ENCODE measurements at places on chromosomes 5 and 9. TPM values are rescaled to one million over a fixed set of nuclear protein-coding genes. Genes with fewer than 3 reads are reported as not detected.
A peak's percentile ranks its signal among the peaks of the same experiment; 100 is the strongest.

- no peak for DNase-seq
- H3K36me3 ChIP-seq: peaks cover 26% of the 10 kb centered on the region
- H3K4me3 ChIP-seq: no peak overlapping the region
- peak overlapping the region; percentile 95 for H3K27ac ChIP-seq
Measured at GRCh38 chr5:36659411-36659810, 53.0 kb downstream of the SLC1A3 start.

RNF180 gene
- not detected for total RNA-seq

DNA sequence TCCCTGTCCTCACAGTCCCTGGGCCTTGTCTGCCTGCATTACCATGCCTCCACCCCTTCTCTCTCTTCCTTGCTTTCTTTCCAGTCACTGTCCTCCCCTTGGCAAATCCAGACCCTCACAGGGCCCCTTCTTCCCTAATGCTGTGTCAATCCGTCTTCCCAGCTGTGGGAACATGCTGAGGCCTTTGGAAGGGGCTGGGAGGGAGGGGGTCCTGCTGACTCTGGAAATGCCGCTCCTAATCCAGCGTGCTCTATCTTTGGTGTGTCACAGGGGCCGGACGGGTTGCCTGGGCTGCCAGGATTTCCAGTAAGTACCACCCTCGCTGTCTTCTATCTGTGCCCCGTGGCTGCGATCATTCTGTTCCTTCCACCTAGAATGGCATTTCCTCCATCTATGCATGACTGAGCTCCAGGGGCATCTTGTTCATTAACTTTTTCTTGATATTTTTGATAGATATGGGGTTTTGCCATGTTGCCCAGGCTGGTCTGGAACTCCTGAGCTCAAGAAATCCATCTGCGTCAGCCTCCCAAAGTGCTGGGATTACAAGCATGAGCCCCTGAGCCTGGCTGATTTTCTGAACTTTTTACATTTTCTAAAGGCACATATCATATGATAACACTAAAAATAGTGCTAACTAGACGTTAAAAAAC, 64.5 kb upstream of the TGFBR1 start:
- DNase-seq: no peak
- no peaks in the 10 kb centered on the region for H3K27me3 ChIP-seq
- H3K4me3 ChIP-seq: no peak overlapping the region
- no peak overlapping the region for H3K27ac ChIP-seq
- no peaks in the 10 kb centered on the region for H3K36me3 ChIP-seq

GRCh38 chr5:43664501-43665040, 61.6 kb downstream of the NNT start:
- H3K27ac ChIP-seq: no peak overlapping the region
- H3K4me1 ChIP-seq: no peaks in the 10 kb centered on the region
- no peak overlapping the region for H3K4me3 ChIP-seq
- no peaks in the 10 kb centered on the region for H3K36me3 ChIP-seq
- no peaks in the 10 kb centered on the region for H3K27me3 ChIP-seq
- no peak for DNase-seq

DNA sequence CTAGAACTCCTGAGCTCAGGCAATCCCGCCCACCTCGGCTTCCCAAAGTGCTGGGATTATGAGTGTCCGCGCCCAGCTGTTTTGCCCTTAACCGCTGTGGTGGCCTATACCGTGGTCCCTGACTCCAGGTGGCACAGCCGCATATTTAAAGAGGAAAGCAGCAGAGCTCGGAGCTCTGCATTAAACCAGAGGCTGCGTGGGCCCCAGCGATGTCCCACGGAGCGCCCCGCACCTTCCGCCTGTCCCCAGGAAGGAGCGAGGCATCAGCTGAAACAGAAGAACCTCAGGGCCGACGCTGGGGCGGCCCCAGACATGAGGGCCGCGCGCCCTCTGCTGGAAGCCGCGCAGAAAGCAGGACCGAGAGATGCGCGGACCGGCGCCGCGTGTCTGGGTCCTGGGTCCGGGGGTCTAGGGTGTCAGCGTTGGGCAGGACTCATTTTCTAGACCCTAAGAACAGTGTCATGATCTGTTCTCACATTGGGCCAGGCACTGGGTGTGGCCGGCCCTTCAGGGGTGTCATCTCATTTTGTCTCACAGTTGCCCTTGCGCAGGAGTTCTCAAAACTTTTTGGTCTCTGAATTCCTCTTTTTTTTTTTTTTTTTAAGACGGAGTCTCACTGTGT, 37.7 kb downstream of the LAMC3 start:
- H3K27ac ChIP-seq: no peak overlapping the region
- no peak for DNase-seq
- peak overlapping the region; percentile 2 for H3K4me3 ChIP-seq
- H3K27me3 ChIP-seq: peaks cover 10% of the 10 kb centered on the region
- H3K36me3 ChIP-seq: no peaks in the 10 kb centered on the region

Measured in PC-9 (cell line).